Natural killer cell (primary cell): ENCODE measurements at places on chromosomes 5 and 9.

GRCh38 chr9:33524306-33524947 is 376 bp downstream of the ANKRD18B start:
- DNase-seq = no peak

GRCh38 chr9:90141723-90142122 is 500.9 kb downstream of the DIRAS2 start:
- peak; percentile 36 for DNase-seq

GRCh38 chr5:13695076-13695712 is 249.3 kb downstream of the DNAH5 start:
- no peak for DNase-seq

DNA sequence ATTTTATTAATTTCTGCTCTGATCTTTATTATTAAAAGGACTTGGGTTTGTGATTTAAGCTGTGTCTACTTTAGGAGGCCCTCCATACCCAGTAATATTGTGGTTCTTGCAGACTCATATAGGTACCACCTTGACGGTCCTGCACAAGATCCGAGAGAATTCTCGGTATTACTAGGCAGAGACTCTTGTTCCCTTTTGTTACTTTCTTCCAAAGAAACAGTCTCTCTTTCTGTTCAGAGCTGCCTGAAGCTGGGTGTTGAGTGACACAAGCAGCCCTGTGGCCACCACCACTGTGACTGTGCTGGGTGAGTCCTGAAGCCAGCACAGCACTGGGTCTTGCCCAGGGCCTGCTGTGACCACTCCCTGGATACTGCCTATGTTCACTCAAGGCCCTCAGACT is 666.6 kb downstream of the SEMA5A start:
- no peak for DNase-seq

DNA sequence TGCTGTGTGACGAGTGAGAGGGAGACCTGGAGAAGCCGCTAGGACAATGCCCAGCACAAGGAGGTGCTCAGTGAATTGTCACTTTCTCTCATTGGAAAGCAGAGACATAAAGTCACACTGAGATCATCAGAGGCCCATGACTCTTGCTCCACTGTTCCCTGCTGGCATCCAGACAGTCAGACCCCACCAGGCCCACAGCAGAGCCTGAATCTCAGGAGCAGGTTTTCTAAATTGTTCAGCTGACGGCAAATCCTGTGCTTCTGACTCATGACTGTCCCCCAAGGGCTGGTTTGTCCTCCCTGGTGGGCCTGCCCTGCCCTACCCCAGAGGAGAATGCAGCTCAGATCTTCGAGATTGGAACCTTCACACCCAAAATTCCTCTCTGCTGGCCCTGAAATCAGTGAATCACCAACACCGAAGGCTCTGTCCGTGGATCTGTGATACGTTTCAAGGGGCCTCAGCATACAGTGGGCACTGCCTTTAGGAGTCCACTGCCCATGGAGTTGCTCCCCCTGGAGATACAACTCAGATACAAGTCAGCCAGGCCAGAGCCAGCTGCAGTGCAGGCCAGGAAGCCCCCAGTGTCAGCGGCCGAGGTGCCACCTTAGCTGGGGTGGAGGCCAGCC is 2.7 kb downstream of the PTGES start:
- no peak for DNase-seq

DNA sequence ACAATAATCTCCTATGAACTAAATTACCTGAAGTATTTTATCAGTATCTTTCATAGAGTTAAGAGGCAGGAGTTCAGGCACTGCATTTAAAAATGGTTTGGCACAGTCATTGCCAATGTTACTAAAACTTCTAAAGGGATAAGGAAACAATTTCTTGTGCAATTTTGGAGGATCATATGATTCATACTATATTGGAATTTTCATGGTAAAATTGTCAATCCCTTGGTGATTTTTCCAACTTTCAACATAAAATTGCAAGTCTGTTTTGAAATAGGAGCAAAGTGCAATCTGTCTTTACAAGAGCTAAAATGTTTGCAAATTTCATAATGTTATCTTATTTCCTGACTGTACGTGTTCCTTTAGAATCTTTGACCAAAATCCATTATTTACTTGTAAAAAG is 211.1 kb downstream of the DMRTA1 start:
- no peak for DNase-seq

DNA sequence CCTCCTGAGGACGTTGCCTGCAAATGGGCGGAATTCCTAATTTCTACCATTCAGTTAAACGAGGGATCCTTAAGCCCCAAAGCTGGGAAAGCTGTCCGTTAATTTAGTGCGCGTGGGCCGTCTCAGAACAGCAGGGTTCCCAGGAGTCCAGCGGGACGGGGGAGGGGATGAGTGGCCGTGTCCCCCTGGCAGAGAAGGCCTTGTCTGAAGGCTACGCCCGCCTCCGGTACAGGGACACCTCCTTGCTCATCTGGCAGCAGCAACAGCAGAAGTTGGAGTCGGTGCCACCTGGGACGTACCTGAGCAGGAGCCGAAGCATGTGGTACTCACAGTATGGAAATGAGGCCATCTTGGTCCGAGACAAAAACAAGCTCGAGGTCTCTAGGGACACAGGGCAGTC is 1.3 kb downstream of the BRD3OS start:
- DNase-seq = no peak

- no peak for DNase-seq
Observed at GRCh38 chr5:123134653-123135181, 45.7 kb downstream of the PRDM6 start.

GRCh38 chr5:171388816-171389168 is 1.1 kb downstream of the NPM1 start:
- no peak for DNase-seq
